Adrenal gland (tissue), 19 donors: ENCODE measurements at places on chromosomes 2 and 18. TPM values are rescaled to one million over a fixed set of nuclear protein-coding genes. Genes with fewer than 3 reads are reported as not detected.

Gene CCDC178
- 6.5 TPM for total RNA-seq

Gene APOB
- not detected for total RNA-seq

- no peak for DNase-seq
Measured at GRCh38 chr2:25651066-25651465, 22.3 kb downstream of the DTNB start.

DNA sequence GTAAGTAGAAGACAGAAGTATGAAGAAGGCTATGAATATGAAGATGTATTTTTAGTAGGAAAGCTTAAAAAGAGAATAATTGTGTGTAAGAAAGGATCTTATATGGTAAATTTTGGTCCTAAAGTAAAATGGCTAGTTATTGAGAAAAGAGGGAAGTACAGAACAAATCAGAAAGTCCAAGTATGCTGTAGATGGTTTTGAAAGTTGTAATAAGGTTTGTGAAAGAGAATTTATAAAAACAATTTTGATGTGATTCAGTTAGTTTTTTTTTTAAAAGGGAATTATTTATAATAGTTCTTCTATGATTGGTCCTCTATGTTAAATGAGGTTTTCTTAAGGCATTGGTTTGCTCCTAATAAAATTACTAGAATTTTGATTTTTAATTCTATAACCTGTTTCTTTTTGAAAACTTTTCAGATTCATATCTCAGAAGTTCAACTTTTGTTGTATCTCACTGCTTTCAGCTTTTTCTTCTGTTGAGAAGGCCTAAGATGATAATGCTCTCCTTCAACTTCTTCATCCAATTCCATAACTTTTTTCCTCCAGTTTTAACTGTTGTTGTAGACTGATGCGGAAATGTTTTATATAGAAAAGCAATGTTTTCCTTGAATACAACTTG, 322.7 kb downstream of the NOL4 start:
- no peak for DNase-seq

DNA sequence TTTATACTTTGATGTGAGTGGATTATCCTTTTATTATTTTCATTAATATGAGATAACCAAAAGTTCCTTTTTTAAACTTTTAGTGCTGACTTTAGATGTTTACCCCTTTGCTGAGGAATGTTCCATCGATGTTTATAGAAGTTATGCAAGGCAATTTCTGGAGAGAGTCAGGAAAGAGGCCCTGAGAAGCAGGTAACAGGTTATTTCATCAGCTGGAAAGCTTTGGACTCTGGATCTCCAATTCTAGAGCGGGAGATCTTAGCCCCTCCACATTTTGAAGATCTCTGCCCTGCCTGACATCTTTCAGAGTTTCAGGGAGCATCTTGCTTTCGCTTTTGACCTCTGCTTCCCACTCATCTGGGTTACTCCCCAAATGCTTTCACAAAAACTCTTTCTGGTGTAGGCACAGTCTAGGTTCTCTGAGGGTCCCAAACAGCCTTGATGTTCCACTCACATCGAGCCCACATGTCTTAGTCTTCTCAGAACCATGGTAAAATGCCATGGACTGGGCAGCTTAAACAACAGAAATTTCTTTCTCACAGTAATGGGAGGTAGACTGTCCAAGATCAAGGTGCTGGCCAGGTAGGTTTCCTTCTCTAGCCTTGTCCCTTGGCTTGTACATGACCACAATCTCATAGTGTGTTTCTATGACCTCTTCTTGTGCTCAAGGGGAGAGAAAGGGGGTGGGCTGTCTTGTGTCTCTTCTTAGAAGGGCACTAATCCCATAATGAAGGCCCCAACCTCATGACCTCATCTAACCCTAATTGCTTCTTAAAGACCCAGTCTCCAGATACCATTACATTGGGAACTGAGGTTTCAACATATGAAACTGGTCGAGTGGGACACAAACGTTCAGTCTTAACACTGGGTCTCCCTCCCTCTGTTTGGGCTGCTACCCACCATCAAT, 87.1 kb downstream of the DOK6 start:
- DNase-seq, result no peak

GRCh38 chr18:34223893-34224422, 755 bp downstream of the NOL4 start:
- DNase-seq, result no peak

Gene AQP4
- 0.69 TPM for total RNA-seq

DNA sequence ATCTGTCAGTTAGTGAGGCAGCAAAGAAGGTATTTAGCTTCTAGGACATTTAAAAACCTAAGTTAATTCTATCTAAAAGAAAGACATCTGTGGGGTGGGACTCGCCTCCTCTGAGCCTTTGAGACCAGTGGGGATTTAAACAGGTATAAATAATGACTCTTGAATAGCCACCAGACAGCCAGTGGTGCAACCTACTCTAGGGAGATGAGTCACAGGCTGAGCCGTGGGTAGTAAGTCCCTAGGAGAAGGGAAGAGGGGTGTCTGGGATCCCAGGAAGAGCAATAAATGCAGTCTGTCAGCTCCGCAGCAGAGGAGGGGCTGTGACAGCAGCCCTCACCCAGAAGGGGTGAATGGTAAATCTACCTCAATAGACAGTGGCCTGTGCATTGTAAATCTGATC, 43.1 kb upstream of the GALNT3 start:
- DNase-seq, result no peak

GRCh38 chr2:17661460-17661859, 92.2 kb downstream of the SMC6 start:
- DNase-seq, result no peak

- DNase-seq, result no peak
Measured at GRCh38 chr2:177242121-177242987, 22.2 kb downstream of the NFE2L2 start.

DNA sequence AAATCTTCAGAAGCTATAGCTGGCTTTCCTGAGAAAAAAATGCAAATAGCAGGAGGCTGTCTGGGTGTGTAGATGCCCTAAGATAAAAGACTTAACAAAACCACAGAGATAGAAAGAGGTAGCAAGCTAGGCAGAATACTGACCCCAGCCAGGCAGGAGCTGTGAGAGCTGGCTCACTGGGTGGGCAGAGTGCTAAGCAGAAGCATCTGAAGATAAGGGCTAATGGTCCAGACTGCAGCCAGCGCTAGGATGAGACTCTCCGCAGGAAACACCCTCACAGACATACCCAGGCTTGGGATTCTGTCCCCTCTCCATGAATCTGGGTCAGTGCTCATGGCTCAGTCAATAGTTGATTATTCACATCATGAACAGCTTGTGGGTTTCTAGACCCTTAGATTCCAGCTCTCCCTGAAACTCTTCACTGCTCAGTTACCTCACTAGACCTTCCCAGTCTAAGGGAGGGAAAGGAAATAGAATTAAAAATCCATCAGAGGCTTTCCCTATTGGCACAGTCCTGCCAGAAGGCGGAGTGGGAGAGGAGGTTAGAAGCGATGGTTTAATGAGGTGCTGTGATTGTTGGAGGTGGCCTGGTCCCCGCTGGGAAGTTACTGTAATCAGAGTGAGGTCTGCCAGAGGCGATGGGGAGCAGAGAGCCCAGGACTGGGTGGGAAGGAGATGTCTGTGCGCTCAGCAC, 21.4 kb upstream of the CCBE1 start:
- no peak for DNase-seq

DNA sequence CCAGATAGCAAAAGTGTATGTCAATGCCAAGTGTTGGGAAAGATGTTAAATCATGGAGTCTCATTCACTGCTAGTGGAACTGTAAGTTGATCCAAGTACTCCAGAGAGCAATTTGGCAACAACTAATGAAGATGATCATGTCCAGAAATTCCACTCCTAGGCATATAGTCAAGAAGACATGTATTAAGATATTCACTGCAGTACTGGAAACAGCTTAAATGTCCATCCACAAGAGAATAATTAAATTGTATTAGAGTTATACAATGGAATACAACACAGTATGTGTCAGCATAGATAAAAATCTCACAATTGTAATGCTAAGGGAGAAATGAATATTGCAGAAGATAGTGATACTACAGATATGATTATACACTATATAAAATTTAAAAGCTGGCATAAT, 15.2 kb upstream of the LBH start:
- no peak for DNase-seq

Gene REG1B
- 2.6 TPM for total RNA-seq

DNA sequence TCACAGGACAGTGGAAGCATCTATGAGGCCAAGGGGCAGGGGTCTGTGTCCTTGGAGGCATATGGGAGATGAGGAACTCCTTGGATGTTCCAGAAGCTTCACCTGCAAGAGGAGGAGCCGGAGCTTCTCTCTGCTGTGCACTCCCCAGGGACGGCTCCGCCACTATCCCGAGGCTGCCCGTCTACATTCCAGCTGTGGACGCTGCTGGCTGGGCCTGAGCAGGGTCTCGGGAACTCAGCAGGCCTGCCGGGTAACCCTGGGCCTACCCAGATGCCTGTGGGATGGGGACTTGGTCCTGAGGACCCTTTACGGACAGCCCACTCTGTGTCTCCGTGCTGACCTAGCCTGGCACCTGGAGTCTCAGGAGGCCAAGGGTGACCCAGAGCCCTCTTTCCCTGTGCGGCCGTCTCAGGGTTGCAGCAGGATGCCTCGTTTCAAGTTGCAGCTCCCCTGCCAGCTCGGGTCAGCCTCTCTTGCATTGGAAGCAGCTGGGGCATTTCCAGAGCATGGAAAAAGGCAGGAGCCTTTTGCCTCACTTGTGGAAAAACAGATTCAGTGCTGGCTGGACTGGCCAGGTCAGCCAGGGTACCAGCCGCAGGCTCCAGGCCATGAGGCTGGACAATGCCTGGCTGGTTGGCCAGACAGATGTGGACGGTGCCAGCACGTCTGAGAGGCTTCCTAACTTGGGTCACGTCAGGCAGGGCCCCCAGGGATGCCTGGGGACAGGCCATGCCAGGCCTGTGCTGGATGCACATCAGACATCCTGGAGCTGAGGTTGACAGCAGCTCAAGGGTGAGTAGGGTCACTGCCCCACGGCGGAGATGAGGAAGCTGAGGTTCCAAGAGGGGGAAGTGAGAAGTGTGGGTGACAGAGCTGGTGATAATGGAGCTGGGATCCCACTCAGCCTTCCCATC, 41.5 kb downstream of the SCTR start:
- DNase-seq, result no peak

- DNase-seq, result no peak
Measured at GRCh38 chr2:137842430-137842829, 121.8 kb upstream of the HNMT start.

DNA sequence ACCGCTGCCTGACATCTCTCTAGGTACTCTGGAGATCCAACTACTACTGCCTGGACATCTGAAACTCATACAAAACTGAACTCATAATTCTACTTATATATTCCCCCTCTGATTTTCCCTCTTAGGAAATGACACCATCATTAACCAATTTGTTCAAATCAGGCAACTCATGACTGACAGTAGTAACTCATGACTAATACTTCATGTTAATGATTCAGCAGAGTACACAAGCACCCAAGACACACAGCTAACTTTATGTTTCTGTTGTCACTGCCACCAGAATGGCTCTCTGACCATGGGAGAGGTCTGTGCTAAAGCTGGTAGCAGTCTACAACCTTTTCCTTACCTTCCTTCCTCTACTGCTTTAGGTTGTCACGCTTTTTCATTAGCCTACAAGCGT, 91.1 kb downstream of the ITSN2 start:
- DNase-seq, result no peak

GRCh38 chr2:235430366-235431083, 63.3 kb upstream of the AGAP1 start:
- DNase-seq, result no peak

Gene UGT1A4
- total RNA-seq, result not detected

Gene IL36A
- not detected for total RNA-seq

Gene FOXI3
- not detected for total RNA-seq

GRCh38 chr2:63408530-63408929, 179.7 kb downstream of the WDPCP start:
- DNase-seq, result no peak

DNA sequence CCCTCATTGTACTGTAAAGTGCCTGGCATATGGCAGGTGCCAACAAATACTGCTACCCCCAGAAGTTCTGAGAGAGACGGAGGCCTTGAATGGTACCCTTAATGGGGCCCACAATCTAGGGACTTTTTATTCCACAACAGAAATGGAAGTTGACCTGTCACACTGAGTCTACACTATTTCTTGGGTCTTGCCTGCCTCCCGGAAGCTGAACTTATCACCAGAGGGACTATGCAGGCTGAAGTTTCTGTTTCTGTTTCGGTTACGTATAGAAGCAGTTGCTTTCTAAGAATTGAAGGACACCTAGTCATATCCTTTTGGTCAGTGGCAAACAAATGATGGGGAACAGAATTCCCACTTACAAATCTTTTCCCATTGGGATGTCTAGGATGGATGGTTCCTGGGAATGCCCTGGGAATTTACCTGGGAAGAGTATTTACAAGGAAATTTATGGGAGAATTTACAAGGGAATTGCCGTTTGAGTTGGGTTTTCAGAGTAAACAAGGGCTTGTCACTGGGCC, 74.2 kb downstream of the HS1BP3 start:
- no peak for DNase-seq

Gene ANKRD30B
- total RNA-seq, result not detected

- no peak for DNase-seq
Measured at GRCh38 chr2:102185347-102185746, 1.5 kb upstream of the IL1RL2 start.

DNA sequence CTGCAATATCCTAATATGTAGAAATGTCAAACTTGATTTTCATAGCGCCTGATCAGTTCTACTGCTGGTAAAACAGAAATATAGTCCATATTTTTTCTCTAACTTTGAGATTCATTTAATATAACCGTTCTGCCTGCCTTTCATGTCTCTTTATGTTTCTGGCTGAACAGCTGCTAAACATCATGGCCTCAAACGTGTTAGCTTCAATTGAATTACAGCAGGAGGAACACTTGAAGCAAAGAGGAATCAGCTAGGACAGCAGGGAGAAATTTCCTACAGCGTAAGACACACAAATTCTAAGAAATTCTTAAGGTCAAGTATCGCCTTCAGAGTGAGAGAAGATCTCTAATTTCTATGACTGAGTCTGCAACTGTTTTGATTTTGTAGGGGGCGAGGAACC, 433.2 kb downstream of the FBXO15 start:
- no peak for DNase-seq

DNA sequence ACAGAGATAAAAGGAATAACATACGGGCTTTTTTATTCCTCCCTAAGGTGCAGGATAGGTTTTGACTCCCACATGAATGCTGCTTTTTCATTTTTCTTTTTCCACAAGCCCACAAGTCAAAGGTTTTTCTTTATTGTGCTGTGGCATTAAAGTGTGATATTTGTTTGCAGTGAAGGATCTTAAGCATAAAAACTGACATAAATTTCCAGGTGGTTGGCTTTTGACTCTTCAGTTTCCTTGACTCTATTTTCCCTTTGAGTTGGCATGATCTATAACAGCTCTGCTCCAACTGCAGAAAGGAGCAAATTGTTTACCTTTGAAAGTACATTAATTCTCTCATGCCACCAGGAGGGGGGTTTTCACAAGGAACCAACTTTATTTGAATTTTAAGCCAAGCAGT, 326.2 kb upstream of the FAM98A start:
- no peak for DNase-seq

Gene CRYGC
- total RNA-seq, result not detected

Gene TNP1
- not detected for total RNA-seq

DNA sequence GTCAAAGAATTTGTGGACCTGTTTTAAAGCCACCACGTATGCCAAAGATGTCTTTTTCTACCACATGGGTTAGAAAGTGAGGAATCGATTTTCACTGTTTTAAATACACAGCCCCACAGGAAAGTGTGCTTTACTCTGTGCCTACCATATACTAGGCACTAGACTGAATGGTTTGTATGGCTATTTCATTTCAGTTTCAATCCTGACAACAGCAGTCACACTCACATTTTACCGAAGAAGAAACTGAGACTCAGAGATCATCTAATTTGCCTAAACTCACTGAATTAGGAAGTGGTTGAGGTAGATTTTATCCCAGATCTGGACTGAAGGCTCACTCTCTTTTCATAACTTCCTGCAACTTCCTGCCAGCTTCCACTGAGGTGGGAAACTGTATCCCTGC, 176.4 kb downstream of the ALK start:
- no peak for DNase-seq

Gene KCNE4
- 5.1 TPM for total RNA-seq
